ENCODE measurements at places on chromosomes 5 and 9.

DNA sequence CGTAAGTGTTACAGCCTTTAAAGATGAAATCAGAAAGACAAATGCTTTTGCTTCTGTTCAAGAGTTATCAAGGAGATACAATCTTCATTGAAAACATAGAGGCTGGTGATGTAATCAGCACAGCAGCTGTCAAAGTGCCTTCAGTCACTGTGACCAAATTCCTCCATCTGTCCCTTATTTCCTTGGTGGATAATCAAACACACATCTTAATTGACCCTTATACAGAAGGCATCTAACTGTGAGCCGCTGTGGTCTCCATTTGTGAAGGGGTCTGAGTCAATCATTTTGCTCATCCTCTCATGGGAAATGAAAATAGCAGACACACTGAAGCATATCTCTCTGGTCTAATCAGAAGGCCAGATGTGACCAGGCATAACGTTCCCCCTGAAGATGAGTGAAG, 130.1 kb upstream of the TLR4 start:
- DNase-seq = no peak

DNA sequence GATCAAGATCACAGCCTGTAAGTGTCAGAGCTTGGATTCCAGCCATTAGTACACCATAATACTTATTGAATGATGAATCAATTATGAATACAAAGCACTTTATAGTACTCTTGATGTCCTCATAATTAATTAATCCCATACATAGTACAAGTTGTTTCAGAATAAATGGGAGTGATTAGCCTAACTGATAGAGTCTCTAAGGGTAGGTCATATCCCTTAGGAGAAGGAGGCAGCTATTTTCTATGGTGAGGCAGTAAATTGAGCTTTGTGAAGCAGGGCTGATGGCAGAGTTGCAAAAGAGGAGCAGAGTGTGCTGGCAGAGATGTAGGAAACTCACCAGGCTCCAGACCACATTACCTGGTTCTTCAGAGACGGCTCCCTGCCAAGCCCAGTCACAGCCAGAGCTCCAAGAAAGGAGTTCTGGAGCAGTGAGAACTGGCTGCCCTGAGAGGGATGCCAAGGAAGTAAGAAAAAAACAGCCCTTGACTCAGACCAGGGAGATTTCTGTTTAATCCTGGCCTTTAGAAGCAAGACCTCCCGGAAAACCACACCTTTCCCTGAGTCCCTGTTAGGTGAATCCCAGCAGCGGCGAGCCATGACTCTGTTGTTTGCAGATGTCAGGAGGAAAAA, 112.9 kb downstream of the SH3TC2 start:
- DNase-seq = no peak

DNA sequence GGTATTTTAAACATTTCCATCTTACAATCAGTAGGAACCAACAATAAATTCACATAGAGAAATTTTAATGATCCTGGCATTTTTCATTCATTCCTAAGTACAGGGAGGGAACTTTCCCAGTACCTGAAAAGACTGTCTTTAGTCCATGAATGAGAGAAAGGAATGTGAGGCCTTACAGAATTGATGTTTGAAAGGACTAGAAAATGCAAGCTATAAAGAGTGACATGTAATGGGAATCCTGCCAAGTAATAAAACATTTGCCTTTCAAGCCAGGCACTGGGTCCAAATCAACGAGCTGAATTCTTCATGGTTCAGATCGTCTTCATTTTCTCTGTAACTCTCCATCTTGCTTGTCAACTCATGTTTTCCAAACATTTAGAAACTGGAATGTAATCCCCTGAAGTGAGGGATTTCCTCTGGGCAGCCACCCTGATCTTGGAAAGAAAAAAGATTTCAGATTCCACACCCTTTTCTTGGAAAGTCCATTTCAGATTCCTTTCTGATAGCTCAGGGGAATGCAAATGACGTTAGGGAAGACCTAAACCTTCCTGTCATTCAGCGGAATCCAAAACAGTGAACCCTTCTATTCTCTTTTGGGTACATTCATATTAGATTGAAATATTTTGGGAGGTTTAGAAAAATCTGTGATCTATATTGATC, 315.8 kb downstream of the SH3GL2 start:
- DNase-seq = no peak

DNA sequence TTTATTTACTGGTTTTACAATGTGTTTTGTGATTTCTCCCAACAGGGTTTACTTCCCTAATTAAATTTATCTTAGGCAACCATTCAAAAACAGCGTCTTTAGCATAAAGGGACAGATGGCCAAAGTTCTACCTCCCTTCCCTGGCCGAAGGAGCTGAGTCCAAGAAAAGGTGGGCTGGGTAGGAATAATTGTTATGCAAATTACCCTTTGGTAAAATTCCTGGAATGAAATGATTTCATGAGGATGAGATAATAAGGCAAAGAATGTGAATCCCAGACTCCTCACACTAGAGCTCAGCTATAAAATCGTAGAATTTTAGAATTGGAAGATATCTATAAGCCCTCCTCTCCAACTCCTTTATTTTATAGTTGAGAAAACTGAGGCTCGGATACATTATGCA, 119.6 kb downstream of the SGCD start:
- DNase-seq = no peak

GRCh38 chr5:135397084-135397483, 1.9 kb downstream of the MACROH2A1 start:
- DNase-seq = no peak

GRCh38 chr9:109496841-109497225, 1.3 kb downstream of the PTPN3 start:
- DNase-seq = no peak
